Stimulated activated CD4-positive, alpha-beta T cell treated with anti-CD3 and anti-CD28 coated beads, Interleukin-1b, Interleukin-23, amount 100 ng/mL, for 1 hour (primary cell): ENCODE measurements at places on chromosomes 6 and 20.

- no peak for DNase-seq
Measured at GRCh38 chr20:44014807-44015732, 100.4 kb downstream of the TOX2 start.

- no peak for DNase-seq
Measured at GRCh38 chr20:16459019-16459700, 114.1 kb downstream of the KIF16B start.

- DNase-seq, result no peak
Measured at GRCh38 chr20:48265791-48266190, 480.5 kb upstream of the SULF2 start.

DNA sequence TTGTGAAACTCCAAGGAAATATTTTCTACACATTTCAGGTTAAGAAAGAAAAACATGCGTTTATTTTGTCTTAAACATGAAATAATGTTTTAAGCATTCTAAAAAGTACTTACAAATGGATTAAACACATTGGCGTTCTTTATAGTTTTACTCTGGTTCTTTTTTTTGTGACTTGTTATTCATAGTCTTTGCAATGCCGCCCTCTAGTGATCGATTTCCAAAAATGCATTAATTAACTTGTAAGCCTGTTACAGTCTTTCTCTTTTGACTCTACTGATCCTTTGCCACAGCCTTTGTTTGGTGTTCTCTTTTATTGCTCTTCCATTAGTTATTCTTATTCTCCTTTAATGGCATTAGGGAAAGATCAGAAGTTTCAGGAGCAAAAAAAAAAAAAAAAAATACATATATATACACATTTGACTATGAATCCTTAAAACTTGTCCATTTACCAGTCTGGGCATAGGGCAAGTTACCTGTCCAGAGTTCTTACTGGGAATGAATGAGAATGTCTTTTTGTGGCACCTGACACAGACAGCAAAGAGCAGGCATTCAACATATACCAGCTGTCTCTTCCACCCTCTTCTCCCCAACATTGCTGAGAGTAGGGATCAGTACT is 59.9 kb downstream of the MACROD2 start:
- no peak for DNase-seq

GRCh38 chr6:165118736-165119135 is 190.7 kb downstream of the C6orf118 start:
- no peak for DNase-seq

GRCh38 chr6:15063253-15063853 is 182.5 kb upstream of the JARID2 start:
- no peak for DNase-seq

- DNase-seq, result no peak
Measured at GRCh38 chr6:160756871-160757270, 54.8 kb downstream of the PLG start.
